Naive thymus-derived CD8-positive, alpha-beta T cell (primary cell): ENCODE measurements at places on chromosomes 13 and 19.

- DNase-seq, result no peak
Observed at GRCh38 chr13:109101550-109102144, 472.2 kb downstream of the MYO16 start.

- DNase-seq, result no peak
Observed at GRCh38 chr13:84191139-84191538, 308.9 kb upstream of the SLITRK1 start.

DNA sequence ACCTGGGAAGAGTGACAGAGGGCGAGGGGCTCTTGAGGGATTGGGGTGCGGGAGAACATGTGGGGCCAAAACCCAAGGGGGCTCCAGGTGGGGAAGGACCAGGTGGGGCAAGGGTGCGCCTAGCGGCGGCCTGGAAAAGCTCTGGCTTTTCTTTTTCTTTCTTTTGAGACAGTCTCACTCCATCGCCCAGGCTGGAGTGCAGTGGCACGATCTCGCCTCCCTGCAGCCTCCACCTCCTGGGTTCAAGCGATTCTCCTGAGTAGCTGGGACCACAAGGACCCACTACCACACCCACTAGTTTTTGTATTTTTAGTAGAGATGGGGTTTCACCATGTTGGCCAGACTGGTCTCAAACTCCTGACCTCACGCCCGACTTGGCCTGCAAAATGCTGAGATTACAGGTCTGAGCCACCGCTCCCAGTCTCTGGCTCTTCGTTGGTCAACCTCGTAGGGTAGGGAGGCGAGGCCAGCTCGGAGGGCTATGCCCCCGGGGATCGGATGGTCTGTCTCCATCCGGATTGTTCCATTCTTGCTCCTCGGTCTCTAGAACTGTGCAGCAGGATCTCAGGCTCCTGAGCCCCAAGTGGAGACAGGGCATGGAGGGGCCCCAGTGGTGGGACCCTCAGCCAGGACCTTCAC lies 3.7 kb downstream of the GADD45B start:
- DNase-seq, result no peak

DNA sequence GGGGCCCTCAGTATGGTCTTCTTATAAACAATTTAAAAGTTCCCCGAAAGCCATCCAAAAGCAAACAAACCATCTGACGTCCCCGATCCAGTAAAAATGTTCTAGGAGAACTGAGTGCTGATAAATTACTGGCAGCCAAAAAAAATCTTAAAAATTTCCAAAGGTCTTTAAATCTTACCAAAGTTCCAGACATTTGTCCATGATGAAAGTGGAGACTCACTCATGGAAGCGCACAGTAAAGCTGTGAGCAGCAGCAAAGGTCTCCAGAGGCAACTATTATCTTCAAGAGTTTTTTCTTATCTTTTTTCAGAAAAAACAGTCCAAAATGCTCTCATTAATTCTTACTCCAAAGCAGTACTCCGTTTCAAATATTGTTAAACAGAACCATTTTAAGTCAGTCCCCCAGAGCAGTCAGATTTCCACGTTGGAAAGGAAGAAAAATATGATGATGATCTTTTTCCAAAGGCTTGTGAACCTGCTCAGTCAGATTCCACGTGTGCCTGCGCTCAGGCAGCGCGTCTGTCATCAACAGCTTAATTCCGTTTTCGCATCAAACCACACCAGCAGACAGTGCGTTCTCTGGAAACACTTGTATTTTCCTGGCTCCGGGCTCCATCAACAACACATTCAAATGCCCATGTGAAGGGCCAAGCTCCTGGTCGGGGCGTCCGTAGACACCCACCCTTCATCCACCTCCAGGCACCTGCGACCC lies 85.4 kb downstream of the COL4A1 start:
- DNase-seq, result no peak

DNA sequence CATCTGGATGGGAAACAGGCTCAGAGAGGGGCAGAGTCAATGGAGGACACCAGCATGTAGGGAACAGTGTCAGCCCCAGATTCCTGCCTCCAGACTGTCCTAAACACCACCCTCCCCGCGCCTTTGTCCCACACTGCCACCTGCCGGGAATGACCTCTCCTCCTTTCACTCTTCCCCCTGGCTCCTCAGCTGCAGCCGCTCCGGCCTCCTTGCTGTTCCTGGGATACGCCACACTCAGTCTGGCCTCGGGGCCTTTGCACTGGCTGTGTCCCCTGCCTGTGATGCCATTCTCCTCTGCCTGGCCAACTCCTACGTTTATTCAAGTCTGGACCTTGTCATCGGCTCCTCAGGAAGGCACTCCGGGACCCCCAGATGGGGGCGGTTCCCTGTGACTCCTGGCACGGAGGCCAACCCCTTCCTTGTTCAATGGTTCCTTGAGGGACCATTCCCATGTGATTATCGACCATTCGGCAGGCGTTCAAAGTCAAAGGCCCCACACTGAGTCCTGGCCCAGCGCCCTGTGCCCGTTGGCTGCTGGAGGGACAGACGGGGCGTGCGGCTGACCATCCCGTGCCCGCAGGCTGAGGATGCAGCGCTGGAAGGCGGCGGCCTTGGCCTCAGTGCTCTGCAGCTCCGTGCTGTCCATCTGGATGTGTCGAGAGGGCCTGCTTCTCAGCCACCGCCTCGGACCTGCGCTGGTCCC lies 15.8 kb downstream of the FUT6 start:
- DNase-seq, result no peak

DNA sequence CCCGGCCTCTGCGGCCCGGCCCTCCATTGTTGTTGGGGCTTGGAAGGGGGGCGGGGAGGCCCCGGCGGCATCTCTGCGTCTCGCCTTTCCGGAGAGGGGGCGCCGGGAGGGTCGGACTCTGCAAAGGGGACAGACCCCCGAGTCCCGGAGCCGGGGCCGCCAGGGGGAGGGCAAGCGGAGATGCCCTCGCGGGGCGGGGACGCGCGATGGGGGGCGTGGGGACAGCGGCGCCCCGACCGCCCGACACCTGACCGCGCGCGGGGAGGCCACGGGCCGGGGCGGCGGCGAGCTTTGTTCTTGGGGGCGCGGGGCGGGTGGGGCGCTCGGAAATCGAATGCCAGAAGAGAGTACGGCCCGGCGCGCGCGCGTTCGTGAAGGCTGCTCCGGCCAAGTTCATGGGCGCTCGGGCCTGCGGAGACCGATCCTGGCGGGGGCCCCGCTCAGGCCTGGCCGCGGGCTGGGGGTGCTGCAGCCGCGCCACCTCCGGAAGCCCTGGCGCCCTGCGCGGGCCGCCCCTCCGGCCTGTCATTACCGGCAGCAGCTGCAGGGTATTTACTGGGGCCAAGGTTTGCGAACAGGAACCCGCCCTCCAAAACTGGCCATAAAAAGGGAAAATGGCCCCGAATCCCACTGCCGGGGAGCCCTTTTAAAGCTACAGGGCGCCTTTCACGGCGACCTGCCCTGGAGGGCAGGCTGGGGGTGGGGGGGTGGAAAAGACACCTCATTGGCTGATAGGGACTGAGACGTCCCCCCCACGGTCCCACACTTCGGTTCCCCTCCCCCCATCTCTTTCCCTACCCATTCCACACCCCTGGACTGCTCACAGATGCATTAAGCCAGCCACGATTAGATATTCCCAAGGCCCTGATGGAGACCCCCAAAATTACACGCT lies 11.1 kb upstream of the NANOS3 start:
- DNase-seq, result no peak

DNA sequence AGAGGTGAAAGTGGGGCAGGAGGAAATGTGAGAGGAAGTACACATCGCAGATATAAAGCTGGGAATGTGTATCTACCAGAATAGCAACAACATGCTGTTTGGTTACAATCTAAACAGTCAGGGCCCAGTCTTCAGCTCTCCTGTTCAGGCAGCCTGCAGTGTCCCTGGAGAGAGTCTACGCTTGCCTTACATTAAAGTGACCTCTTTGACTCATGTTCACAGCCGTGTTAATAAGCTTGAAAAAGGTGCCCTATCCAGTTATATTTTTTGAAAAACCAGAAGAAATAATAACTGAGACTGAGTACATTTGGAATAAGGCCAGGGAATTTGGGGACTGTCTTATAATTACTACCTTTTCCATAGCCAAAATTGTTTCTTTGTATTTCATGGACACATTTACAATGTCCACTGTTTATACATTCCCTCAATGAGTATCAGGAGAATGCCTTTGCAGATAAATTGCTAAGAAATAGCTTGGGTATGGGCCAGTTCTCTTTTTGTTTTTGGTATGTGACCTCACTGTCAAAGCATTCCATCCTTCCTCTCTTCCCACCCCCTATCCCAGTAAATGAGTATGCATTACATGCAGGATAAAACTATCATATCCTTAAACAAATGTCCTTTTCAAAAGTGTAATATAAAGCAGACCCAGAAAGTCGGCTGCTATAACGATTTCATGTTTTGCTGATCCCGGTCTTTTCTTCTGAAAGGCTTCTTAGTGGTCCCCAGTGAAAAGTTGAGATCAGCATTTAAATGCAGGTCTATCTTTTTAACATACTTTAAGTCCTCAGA lies 82.6 kb downstream of the PCDH9 start:
- no peak for DNase-seq

DNA sequence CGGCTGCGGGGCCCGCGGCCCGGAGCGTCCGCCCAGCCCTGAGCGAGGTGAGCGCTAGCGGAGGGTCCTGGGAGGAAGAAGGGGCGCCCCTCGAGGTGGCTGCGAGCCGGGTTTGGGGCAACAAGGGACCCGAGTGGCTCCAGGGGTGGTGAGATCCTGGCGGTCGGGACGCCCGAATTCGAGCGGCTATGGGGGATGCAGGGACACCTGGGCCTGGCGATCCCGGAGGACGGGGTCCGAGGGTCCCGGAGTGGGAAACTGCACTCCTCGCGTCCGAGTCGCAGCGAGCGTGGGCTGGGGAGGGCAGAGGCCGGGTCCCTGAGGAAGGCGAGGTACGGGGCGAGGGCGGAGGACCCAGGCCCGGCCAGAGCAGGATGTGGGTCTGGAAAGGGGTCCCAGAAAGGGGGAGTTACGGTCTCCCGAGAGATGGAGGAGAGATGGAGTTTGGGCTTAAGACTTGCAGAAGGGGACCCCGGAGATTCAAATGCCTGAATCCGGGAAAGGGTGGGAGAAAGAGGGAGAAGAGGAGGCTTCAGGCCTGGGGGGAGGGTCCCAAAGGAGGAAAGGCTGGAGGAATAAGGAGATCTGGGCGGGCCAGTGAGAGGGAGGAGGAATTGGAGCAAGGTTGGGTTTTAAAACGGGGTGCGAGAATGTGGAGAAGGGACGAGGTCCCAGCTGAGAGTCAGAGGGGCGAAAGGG lies 542 bp downstream of the CACNG7 start:
- DNase-seq, result no peak

DNA sequence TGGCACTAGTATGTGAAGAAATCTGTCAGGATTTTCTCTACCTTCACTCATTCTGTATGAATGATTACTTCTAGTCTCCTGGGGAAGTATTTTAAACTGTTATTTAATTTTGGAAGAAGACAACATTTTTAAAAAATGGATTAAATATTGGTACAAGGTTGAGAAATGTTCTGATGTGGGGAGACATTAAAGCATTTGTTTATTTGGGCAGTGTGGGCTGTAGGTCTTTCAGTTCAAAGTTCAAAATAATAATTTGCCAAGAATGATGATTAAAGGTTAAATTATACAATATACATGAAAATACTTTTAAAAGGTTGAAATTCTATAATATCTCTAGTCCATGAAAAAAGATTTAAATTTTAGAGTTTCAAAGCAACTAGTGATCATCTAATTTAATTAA lies 194.7 kb downstream of the NHLRC3 start:
- no peak for DNase-seq

DNA sequence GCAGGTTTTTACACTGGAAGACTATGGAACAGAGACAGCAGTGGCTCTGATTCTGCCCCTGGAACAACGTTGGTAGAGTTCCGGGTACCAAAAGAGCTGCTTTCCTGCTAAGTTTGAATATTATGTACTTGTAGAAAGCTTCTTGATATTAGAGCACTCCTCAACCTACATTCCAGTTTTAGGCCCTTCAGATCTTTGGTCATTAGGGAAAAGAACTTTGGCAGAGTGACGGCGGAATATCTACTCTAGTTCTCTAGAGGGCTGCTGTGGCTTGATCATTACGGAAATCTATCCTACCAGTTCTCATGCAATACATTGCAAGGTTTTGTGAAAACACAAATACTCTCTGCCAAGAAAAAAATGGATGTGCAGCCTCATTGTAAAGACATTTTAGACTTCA lies 415.7 kb downstream of the DIAPH3 start:
- no peak for DNase-seq

- no peak for DNase-seq
Observed at GRCh38 chr13:75682326-75682725, 46.2 kb downstream of the LMO7 start.

GRCh38 chr19:33798681-33799111 lies 2.0 kb downstream of the KCTD15 start:
- DNase-seq, result no peak
